ENCODE measurements at places on chromosomes 13 and 19.

GRCh38 chr13:26540334-26540733 is 17.1 kb upstream of the WASF3 start:
- no peak for DNase-seq

DNA sequence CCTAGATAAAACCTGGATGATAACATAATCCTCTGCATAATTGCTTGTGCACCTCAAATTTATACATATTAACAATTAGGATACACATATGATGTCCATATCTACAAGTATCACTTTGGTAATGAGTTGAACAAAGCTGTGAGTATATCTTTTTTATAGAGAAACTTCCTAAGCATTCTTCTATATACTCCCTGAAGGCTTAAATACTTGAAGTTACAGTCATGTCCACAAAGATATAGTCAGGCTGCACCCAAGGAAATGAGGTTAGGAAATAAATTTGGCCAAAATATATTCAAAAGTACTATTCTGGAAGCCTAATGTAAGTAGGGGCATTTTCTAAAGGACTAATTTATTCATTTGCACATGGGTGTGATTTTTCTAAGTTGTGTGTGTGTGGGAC is 761.5 kb downstream of the PCDH9 start:
- no peak for DNase-seq

GRCh38 chr19:16111909-16112752 is 442 bp downstream of the RAB8A start:
- DNase-seq, result no peak

DNA sequence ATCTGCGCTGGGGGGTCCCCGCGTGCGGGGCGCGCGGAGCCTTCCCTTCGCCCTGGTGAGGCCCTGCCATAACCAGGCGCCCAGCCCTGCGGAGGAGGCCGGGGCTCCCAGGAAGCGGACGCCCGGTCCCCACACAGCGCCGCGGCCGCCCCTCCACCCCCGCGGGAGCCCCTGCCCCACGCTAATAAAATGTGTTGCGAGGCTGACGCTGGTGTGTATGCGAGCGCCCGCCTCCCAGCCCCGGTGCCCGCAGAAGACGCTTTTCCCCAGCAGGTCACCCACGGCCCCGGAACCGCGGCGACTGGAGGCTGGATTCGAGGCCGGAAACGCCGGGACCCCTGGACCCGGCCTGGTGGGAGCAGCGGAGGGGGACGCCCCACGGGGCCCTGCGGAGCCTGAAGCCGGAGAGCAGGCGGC is 12.1 kb upstream of the CDC34 start:
- no peak for DNase-seq

DNA sequence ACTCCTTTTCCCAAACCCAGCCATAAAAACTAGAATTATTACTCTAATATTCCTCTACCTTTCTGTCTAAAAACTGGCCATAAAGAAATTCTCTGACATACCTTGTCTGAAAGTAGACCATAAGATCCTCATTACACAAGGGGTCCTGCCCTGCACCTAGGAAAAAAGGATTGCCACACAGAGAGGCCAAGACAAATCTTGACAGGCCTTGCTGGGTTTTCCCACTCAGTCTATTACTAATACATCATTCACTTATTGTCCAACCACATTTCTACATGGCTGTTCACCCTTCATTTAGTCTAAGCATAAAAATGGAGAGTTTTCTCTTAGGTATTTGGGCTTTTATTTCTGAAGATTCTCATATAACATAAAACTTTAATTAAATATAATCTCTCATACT is 319.8 kb downstream of the PCDH20 start:
- no peak for DNase-seq

- DNase-seq, result no peak
Observed at GRCh38 chr19:7617172-7617571, 12.2 kb downstream of the XAB2 start.

DNA sequence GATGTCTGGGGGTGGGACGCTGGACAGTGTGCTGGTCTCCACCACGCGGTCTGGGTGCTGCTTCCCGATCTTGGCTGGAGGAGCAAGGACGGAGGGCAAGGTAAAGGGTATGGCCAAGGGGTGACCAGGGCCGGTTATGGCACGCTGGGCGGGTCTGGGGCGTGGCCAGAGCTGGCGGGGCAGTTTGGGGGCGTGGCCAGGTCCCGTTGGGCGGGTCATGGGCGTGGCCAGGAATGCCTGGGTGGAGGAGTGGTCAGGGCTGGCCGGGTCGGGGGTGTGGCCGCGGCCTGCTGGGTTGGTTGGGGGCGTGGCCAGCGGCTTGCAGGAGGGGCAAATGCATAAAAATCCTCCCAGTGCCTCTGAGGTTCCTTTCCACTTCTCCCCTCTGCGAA is 19.2 kb downstream of the GPX4 start:
- no peak for DNase-seq

DNA sequence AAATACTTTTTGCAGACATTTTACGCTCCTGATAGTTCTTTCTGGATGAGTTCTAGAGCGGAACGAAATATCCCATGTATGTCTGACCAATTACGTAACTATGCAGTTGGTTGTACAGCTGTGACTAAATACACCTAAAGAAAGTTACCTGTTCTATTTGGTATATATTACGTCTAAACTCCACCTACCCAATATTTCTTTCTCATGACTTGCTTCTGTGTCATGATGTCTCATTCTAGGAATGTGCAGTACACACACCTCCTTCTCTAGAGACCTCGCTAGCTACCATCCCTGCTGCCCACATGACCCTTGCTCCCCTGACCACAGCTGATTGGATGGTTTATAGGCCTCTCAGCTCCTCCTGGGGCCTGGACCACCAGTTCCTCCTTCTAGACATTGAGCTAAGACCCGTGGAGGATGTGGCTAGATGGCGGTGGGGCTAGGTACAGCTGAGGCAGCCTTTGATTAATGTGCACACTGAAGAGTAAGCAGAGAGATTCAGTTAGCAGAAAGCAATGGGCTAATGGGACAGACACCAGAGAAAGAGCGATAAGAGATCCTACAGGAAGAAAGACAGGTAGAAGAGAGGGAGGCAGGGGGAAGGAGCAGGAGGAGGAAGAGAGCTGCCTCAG is 422.1 kb downstream of the COG6 start:
- no peak for DNase-seq

DNA sequence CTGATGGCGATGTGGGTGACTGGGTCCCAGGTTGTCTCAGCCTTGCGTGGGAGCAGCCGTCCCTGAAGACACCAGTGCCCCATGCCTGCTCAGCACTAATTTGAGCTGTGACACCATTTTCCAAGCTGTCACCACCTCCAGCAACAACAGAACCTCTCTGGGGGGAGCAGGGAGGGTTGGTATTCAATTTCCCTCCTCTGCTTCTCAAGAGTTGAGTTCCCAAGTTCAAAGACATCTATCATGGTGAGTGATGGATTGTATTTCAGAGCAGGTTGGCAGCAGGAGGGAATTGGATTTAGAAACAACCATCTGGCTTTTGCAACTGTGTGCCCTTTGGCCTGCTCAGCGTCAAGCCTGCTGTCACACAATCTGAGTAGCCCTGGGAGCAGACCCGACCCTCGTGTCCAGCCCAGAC is 46.9 kb upstream of the UQCRFS1 start:
- no peak for DNase-seq

DNA sequence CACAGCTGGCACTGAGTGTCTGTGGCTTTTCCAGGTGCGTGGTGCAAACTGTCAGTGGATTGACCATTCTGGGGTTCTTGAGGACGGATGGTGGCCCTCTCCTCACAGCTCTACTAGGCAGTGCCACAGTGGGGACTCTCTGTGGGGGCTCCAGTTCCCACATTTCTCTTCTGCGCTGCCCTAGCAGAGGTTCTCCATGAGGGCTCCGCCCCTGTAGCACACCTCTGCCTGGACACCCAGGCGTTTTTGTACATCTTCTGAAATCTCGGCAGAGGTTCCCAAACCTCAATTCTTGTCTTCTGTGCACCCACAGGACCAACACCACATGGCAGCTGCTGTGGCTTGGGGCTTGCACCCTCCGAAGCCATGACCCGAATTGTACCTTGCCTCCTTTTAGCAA is 9.2 kb downstream of the ZNF627 start:
- DNase-seq, result no peak

- no peak for DNase-seq
Observed at GRCh38 chr13:99029576-99029975, 51.7 kb upstream of the DOCK9 start.

DNA sequence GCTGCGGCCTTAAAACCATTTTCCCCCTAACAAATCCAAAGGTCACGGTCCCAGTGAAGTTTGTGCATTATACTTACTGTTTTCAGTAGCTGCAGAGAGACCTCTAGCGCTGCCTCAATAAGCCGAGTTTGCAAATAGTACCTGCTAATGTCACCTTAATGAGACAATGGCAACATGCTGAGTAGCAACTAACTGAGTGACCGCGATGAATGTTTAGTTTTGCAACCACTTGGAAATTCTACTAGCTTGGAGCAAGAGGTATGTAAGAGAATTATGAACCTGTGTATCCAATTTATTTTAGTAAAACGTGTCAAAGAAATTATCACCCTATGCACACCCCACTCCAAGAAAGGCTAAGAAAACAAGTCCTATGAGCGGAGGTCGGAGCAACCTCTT is 1.2 kb downstream of the KPNA3 start:
- no peak for DNase-seq

DNA sequence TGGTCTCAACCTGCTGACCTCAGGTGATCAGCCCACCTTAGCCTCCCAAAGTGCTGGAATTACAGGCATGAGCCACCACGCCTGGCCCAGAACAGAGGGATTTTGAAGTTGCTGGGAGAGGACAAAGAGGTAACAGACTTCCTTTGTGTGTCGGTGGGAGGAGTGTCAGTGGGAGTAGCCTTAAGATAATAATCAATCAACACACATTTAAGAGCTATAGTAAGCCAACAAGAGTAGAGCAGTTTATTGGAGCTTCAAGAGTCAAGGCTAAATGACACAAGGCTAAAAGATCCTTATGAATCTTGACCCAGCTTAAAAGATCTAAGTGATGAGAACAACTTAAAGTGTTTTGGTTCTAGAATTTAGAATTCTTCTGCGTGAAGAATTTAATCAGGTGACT is 47.3 kb upstream of the NBEA start:
- DNase-seq, result no peak

- DNase-seq, result no peak
Observed at GRCh38 chr19:57436417-57436816, 1.3 kb downstream of the ZNF749 start.

DNA sequence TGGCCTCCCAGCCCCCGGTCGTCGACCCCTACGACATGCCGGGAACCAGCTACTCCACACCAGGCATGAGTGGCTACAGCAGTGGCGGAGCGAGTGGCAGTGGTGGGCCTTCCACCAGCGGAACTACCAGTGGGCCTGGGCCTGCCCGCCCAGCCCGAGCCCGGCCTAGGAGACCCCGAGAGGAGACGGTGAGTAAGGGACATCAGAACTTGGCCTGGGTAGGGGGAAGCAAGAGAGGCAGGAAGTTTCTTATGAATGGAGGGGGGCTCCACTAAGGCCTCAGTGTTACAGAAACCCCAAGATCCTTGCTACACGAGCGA is 2.9 kb downstream of the FOSB start:
- DNase-seq, result no peak

- DNase-seq, result no peak
Observed at GRCh38 chr13:28539625-28540286, 44.8 kb upstream of the FLT1 start.

GRCh38 chr19:3368848-3369336 is 2.5 kb downstream of the NFIC start:
- DNase-seq, result no peak

DNA sequence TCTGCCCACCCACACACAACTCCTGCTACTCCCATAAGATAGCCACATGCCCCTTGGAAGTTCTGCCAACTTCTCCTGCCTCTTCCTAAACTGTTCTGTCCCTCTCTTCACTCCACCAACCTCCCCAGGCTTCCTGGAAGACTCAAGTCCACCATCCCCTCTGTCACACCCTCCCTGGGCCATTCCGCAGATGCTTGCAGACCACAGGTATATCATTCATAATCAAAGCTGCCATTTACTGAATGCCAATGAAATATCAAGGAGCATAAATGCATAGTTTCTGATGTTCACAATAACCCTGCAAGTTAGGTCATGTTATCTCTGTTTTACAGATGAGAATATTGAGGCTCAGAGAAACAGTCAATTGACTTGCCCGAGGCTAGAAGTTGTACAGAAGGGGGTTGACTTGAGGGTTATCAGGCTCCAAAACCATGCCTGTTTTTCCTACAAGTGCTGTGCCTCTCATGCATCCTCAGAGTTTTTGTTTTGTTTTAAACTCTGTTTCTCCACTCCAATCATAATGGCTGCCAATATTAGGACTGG is 135.6 kb downstream of the SLC7A1 start:
- DNase-seq, result no peak

- DNase-seq, result no peak
Observed at GRCh38 chr19:41000310-41000737, 9.2 kb downstream of the CYP2B6 start.

- no peak for DNase-seq
Observed at GRCh38 chr19:48506138-48506733, 5.4 kb downstream of the LMTK3 start.

- no peak for DNase-seq
Observed at GRCh38 chr13:49295244-49295643, 47.5 kb downstream of the CDADC1 start.

- DNase-seq, result no peak
Observed at GRCh38 chr13:50353651-50354415, 338.6 kb downstream of the KCNRG start.
